Hair follicular keratinocyte (primary cell): ENCODE measurements at places on chromosomes 16 and 17. TPM values are rescaled to one million over a fixed set of nuclear protein-coding genes. Genes with fewer than 3 reads are reported as not detected.

Gene TBC1D3
- total RNA-seq, result not detected in 2 replicates

Gene SKA2
- 48.3 and 115 TPM in 2 replicates for total RNA-seq

Gene OR3A3
- not detected in 2 replicates for total RNA-seq

Gene ZNF200
- total RNA-seq, result 3.7 and 8.1 TPM in 2 replicates

Gene PRSS21
- total RNA-seq, result 0.80 and 3.8 TPM in 2 replicates

Gene GAS2L2
- total RNA-seq, result not detected in 2 replicates

Gene SCGB1C2
- total RNA-seq, result not detected in 2 replicates
